ENCODE measurements at places on chromosomes 5 and 9.

DNA sequence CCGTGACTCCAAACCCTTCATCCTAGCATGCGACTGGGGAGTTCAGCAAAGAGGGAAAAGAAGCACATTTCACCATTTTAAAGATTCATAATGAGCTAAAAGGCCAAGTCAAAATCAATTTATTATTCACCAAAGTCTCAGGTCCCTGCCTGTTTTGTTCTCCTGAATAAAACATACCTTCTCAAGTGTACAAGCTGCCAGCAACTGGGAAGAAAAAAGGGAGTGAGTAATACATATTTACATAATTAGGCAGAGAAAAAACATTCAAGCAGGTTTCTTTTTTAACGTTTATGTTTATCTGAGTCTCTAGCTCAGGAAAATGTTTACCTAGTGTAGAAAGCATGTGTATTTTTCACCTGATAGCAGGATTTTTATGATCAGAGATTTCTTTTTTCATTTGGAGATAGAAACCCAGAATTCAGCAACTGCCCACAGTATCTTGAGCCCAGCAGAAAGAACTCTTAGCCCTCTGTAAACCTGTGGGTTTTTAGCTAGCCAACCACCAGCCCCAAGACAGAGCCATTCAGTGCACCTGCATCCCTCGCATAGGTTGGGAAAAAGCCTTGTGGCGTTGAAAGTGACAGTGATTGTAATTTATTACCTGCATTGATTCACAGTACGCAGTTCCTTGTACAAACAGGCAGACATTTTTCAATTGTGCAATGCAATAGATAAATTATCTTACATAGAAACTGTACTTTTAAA lies 117.9 kb upstream of the GRIA1 start:
- no peak for DNase-seq

DNA sequence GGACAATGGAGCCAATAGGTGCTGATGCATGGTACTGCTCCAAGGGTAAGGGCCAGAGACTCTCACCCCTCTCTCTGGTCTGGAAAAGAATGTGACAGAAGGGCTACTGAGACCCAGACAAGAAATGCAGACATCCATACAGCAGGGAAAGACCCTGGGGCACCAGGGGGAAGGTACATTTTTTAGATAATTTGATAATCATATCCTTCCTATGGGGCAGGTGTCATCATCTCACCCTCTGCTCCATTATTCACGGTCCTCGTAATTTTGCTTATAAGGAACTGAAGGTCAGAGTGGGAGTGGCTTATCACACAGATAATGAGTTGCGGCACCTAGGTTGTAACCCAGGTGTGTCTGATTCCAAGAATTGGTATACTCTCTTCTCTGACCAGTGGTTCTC lies 90.0 kb downstream of the TRIM32 start:
- no peak for DNase-seq

DNA sequence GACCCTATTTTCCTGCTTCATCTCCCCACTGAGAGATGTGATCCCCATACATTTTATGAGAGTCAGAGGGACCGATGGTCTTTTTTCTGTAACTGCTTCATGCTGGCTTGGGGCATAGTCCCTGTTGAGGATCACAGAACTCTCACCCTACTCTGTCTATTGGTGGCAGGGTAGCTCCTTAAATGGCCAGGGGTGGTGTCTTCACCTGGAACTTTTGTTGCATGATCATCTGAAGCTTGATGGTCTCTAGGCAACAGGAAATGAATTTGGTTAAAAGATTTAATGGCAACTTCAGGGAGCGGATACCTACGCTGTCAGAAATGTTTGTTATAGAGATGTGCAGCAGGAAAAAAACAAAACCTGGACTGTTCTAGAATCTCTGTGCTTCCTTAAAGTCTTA lies 87.0 kb upstream of the GLIS3 start:
- no peak for DNase-seq

GRCh38 chr9:99474186-99474585 lies 252.1 kb downstream of the SEC61B start:
- DNase-seq: no peak

DNA sequence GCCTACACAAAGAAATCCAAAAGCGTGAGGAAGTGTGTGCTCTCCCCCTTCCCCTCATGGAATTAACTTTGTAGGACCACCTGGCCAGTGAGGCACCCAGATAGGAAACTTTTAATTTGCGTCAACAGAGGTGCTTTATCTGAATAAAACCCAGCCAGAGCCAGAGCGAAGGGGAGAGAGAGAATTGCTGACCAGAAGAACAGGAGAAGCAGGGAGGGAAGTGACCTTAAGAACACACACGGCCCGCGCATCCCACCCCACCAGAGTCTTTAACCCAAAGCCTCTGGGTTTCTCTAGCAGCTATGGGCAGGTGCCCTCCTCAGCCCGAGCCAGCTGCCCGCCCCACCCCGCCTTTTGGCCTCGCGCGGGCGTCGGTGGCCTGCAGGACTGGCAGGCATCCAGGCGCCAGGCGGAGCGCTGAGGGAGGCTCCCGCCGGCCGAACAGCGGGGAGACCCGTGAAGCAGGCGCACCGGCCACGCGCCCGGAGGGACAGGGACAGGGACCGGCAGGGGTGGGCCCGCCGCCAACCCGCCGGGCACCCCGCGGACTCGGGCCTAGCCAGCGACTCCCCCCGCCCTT lies 580 bp downstream of the ERAP1 start:
- peak; percentile 87 for DNase-seq
